ENCODE measurements at places on chromosomes 2 and 18. TPM values are rescaled to one million over a fixed set of nuclear protein-coding genes. Genes with fewer than 3 reads are reported as not detected.

SERPINB11 gene
- total RNA-seq, result not detected

KCNIP3 gene
- total RNA-seq, result 2.6 TPM

DNA sequence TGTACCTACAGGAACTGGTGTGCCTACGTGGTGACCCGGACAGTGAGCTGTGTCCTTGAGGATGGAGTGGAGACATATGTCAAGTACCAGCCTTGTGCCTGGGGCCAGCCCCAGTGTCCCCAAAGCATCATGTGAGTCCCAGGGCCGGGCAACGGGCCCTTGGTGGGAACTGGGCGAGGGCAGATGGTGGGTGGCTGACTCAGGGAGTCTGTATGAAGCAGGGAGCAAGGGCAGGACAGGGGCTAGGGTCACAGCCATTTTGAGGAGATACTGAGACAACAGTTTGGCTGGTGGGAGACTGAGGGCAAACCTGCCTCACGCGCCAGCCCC lies 1.7 kb downstream of the EMILIN1 start:
- DNase-seq, result no peak
- H3K36me3 ChIP-seq, result no peaks in the 10 kb centered on the region
- peaks cover 7% of the 10 kb centered on the region for H3K4me1 ChIP-seq
- no peak overlapping the region for H3K27ac ChIP-seq
- no peak overlapping the region for H3K4me3 ChIP-seq
- H3K27me3 ChIP-seq, result peaks cover 8% of the 10 kb centered on the region

DNA sequence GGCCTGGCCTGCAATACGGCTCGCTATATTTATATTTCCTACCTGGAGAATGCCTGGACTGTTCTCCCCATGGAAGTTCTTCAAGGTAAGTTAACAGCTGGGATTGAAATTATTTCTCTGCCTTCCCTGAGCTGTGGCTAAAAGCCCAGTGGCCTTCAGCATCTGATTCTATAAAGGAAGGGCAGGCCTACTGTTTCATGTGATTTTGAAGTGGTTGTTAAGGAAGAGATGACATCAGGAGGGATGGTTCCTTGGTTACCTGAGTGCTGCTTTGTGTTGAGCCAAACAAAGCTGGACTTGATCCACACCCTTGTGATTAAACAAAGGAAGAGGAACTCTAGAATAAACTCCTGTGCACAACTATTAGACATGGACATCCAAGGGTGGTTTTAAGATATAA lies 61.6 kb downstream of the MFSD6 start:
- no peak for DNase-seq
- no peaks in the 10 kb centered on the region for H3K4me1 ChIP-seq
- no peak overlapping the region for H3K4me3 ChIP-seq

BOLA3 gene
- total RNA-seq, result 89.8 TPM

NMUR1 gene
- 0.31 TPM for total RNA-seq

DNA sequence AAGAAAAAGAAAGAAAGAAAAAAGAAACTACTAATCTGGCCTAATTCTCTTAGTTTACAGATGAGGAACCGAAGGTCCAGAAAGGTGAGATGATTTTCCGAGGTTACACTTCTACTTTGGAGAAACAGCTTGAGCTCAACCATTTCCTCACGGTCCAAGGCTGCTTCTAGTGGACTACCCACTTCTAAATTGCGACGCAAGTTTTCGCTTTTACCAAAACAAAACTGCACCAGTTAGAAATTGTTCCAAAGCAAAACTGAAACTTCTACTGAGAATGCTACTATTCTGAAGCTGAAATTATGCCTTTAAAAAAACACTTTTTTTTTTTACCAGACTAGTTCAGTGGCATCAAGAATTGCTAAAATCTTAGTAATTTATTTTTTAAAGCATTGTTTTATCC lies 101.6 kb downstream of the INO80D start:
- no peak for DNase-seq
- no peaks in the 10 kb centered on the region for H3K27me3 ChIP-seq
- no peaks in the 10 kb centered on the region for H3K36me3 ChIP-seq
- H3K27ac ChIP-seq, result no peak overlapping the region
- H3K4me1 ChIP-seq, result no peaks in the 10 kb centered on the region
- H3K4me3 ChIP-seq, result no peak overlapping the region

LCT gene
- not detected for total RNA-seq

STPG4 gene
- total RNA-seq, result 0.28 TPM

GRCh38 chr18:26442126-26442525 lies 106.2 kb downstream of the KCTD1 start:
- no peaks in the 10 kb centered on the region for H3K36me3 ChIP-seq
- no peak overlapping the region for H3K27ac ChIP-seq
- H3K4me3 ChIP-seq, result no peak overlapping the region
- H3K4me1 ChIP-seq, result no peaks in the 10 kb centered on the region
- DNase-seq, result no peak

DNA sequence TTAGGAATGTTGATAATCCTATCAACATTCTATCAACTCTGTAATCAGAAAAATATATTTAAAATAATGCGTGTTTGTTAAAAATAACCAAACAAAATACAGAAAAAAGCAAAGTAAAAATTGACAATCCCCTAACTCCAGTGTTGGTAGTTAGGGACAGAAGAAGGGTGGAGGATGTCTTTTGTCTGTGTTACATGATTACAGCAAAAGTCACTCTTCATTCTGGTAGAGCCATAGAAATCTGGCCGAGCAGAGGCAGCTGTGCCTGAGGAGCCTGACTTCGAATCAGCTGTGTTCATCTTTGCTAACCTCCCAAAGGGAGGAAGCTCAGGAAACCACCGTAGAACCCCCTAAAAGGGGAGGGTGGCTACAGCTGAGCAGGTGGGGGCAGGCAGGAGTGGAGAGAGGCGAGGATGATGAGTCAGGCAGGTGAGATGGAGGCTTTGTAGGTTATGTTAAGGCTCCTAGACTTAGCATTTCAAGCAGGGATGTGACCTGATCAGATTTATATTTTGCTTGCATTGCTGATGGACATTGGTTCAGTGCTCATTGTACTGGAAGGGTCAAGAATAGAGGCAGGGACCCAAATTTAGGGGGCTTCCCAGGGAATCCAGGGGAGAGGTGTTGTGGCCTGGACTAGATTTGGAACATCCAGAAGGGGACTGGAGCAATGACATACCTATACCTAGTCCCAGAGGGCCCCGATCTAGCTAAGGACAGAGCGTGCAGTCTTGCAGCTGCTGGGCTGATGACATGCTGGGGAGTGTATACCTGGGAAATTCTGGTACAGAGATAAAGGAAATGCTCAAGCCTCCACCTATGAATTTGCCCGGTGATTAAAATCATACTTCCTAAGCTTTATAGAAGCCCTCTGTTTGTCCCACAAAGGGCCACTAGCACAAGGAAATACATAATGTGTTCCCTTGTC lies 95.7 kb downstream of the NEDD4L start:
- no peak for DNase-seq
- no peaks in the 10 kb centered on the region for H3K36me3 ChIP-seq
- H3K27me3 ChIP-seq, result no peaks in the 10 kb centered on the region
- no peak overlapping the region for H3K4me3 ChIP-seq
- H3K4me1 ChIP-seq, result peaks cover 27% of the 10 kb centered on the region

COLEC11 gene
- 0.43 TPM for total RNA-seq

SNTG2 gene
- 56.0 TPM for total RNA-seq

DNA sequence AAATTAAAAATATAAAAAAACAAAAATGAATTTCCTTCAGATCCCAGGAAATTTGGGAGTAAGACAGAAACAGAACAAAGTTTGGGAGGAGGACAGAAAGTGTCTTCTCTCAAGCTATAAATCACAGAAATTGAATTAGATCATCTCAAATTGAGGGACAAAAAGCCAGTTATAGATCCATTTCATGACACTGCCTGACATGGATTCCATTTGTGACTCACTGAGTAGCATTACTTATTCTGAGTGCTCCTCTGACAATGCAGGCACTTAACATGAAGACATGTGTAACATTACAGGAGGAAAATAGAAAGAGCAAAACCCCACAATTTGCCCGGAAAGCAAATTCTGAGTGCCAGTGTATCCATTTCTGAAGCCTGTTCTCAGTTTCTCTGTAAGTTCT lies 63.9 kb upstream of the CREB1 start:
- no peak overlapping the region for H3K4me3 ChIP-seq
- no peaks in the 10 kb centered on the region for H3K4me1 ChIP-seq
- DNase-seq, result no peak
- no peaks in the 10 kb centered on the region for H3K36me3 ChIP-seq
- no peaks in the 10 kb centered on the region for H3K27me3 ChIP-seq

DNA sequence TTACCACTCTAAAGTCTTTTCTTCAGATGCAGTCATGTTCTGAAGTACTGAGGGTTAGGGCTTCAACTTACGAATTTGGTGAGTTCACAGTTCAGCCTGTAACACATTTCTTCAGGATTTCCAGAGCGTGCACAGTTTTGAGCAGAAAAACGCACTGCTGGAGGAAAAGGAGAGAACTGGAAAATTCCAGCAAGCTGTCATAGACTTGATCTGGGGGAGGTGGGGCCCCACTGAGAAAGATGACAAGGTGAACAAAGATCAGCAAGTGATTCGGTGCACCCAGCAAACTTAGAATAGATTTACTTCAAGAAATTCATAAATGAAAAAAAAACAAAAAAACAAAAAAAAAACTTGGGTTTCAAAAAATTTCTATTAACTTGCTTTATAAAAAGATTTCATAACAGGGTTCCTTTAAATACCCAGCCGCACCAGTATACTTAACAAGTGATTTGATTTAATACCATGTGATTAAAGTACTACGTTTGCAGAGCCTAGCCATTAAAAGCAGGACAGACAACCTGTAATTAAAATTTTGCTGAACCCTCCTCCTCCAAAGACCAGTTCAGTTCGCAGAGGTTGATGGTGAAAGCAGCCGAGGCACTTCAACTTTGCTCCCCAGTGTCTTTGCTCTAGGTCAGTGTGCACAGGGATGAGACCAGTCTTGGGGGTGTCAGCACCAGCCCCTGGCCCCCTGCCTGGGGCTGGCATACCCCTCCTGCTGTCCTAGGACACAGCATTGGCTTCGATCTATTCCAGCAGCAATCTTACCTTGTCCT lies 30.5 kb downstream of the CTIF start:
- H3K27ac ChIP-seq, result no peak overlapping the region
- H3K4me1 ChIP-seq, result no peaks in the 10 kb centered on the region
- H3K4me3 ChIP-seq, result no peak overlapping the region
- H3K36me3 ChIP-seq, result no peaks in the 10 kb centered on the region
- no peaks in the 10 kb centered on the region for H3K27me3 ChIP-seq
- DNase-seq, result no peak

VWA3B gene
- total RNA-seq, result not detected

AGXT gene
- not detected for total RNA-seq

DNA sequence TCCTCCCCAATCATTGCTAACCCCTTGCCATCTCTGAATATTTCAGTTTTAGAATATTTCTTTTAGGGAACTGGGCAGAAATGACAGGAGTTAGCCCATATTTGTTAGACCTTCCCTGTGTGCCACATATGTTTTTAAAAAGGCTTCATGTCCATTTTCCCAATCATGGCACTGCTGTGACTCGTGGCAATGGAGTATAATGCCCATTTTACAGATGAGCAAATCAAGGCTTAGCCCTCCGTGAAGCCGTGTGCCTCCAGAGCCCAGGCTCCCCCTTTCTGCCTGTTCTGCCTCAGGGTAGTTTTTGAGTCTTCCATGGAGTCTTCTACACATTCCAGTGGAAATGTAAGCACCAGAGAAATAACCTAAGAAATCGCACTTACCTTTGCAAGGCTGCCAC lies 130.1 kb downstream of the KCTD1 start:
- H3K4me1 ChIP-seq, result peaks cover 33% of the 10 kb centered on the region
- DNase-seq, result no peak
- H3K4me3 ChIP-seq, result no peak overlapping the region
- H3K27ac ChIP-seq, result no peak overlapping the region
- no peaks in the 10 kb centered on the region for H3K36me3 ChIP-seq

NEB gene
- 8.2 TPM for total RNA-seq

GRCh38 chr2:233323851-233324250 lies 16.2 kb downstream of the SAG start:
- H3K27me3 ChIP-seq, result no peaks in the 10 kb centered on the region
- H3K4me1 ChIP-seq, result no peaks in the 10 kb centered on the region
- H3K36me3 ChIP-seq, result no peaks in the 10 kb centered on the region
- H3K27ac ChIP-seq, result no peak overlapping the region
- H3K4me3 ChIP-seq, result no peak overlapping the region
- no peak for DNase-seq

PROKR1 gene
- 5.2 TPM for total RNA-seq

- no peak for DNase-seq
- H3K4me1 ChIP-seq, result peaks cover 12% of the 10 kb centered on the region
- no peaks in the 10 kb centered on the region for H3K36me3 ChIP-seq
- no peaks in the 10 kb centered on the region for H3K27me3 ChIP-seq
- no peak overlapping the region for H3K27ac ChIP-seq
- no peak overlapping the region for H3K4me3 ChIP-seq
Measured at GRCh38 chr2:178723786-178724346, 83.4 kb downstream of the TTN start.

- H3K27me3 ChIP-seq, result no peaks in the 10 kb centered on the region
- no peak overlapping the region for H3K4me3 ChIP-seq
- no peak for DNase-seq
- no peaks in the 10 kb centered on the region for H3K36me3 ChIP-seq
- no peaks in the 10 kb centered on the region for H3K4me1 ChIP-seq
Measured at GRCh38 chr2:225479386-225479785, 79.9 kb downstream of the NYAP2 start.

GRCh38 chr2:196480653-196481323 lies 158.7 kb upstream of the CCDC150 start:
- H3K4me3 ChIP-seq, result no peak overlapping the region
- no peaks in the 10 kb centered on the region for H3K4me1 ChIP-seq
- DNase-seq, result no peak
- H3K27me3 ChIP-seq, result no peaks in the 10 kb centered on the region
- no peaks in the 10 kb centered on the region for H3K36me3 ChIP-seq

DNA sequence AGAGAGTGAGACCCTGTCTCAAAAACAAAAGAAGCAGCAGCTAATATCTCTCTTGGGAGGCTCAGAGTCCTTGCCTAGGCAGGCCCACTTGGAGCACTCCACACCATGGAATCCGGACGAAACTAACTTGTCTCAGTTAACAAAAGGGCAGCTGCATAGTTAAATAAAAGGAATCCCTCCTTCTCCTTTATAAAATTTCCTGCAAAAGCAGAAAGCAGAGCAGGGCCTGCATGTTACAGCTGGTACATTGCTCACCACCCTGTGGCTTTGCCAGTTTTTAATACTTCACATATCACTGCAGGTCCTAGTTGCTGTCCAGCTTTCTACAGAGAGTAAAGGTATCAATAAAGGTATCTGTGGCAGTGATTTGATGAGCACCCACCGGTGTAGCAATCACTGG lies 93.6 kb downstream of the ASAP2 start:
- H3K4me1 ChIP-seq, result no peaks in the 10 kb centered on the region
- H3K27ac ChIP-seq, result no peak overlapping the region
- H3K4me3 ChIP-seq, result no peak overlapping the region
- DNase-seq, result no peak
- no peaks in the 10 kb centered on the region for H3K36me3 ChIP-seq

DNA sequence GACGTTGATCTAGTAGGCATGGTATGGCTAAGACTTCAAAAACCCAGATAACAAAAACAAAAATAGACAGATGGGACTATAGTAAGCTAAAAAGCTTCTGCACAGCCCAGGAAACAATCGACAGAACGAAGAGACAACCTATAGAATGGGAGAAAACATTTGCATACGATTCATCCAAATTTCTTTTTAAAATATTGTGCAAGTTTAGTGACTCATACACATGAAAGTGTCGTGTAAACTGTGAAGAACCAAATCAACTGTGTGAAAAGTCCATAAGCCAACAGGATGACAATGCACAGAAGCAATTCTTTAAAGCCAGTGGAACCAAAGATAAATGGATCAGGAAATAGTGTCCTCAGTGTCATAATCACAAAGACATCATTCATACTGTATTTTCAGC lies 671.1 kb downstream of the RNF144A start:
- H3K36me3 ChIP-seq, result no peaks in the 10 kb centered on the region
- no peaks in the 10 kb centered on the region for H3K27me3 ChIP-seq
- H3K27ac ChIP-seq, result no peak overlapping the region
- no peak for DNase-seq

Data from GM23338 (cell line).